Smooth muscle cell of the umbilical artery (primary cell): ENCODE measurements at places on chromosomes 5 and 9. TPM values are rescaled to one million over a fixed set of nuclear protein-coding genes. Genes with fewer than 3 reads are reported as not detected.

RCL1 gene
- 9.2 and 17.4 TPM in 2 replicates for total RNA-seq

CDH12 gene
- not detected in 2 replicates for total RNA-seq

PRLR gene
- total RNA-seq = 0.55 and 0.89 TPM in 2 replicates

DDX4 gene
- total RNA-seq = 0.05 TPM in 1 of 2 replicates, not detected in the other

CTSV gene
- total RNA-seq = 0.30 and 0.74 TPM in 2 replicates

FAM221B gene
- total RNA-seq = not detected in 2 replicates

GPX8 gene
- total RNA-seq = 165 and 240 TPM in 2 replicates

KIF12 gene
- total RNA-seq = not detected in 2 replicates

CXCL14 gene
- 0.97 and 3.6 TPM in 2 replicates for total RNA-seq

PTAR1 gene
- total RNA-seq = 98.0 and 99.5 TPM in 2 replicates

SLC24A2 gene
- total RNA-seq = not detected in 2 replicates

STOML2 gene
- 109 and 124 TPM in 2 replicates for total RNA-seq

ASPN gene
- total RNA-seq = 0.05 TPM in 1 of 2 replicates, not detected in the other

KLF4 gene
- total RNA-seq = 1.5 and 4.3 TPM in 2 replicates

UNC5A gene
- total RNA-seq = not detected in 2 replicates
